NCI-H1694 treated with DMSO at 0.1 percent for 48 hours (cell line): ENCODE measurements at places on chromosomes 7 and 10.

DNA sequence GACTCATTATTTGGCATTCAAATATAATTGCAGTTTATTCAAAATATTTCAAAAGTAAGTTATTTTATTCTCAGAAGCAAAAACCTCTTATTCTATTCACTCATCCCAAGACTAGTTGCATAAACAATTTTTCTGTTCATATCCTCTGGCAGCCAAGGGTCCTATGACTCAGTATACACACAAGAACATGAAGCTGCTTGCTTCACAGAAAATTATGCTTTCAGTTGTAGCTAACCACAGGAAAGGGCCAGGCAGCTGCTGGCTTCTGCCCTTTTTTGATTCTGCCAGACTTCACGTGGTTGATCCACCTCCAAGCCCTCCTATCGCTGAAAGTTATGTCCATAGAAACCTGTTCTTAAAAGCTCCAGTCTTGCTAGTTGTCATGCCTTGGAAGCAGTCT is 108.8 kb downstream of the ABCA13 start:
- DNase-seq: no peak

DNA sequence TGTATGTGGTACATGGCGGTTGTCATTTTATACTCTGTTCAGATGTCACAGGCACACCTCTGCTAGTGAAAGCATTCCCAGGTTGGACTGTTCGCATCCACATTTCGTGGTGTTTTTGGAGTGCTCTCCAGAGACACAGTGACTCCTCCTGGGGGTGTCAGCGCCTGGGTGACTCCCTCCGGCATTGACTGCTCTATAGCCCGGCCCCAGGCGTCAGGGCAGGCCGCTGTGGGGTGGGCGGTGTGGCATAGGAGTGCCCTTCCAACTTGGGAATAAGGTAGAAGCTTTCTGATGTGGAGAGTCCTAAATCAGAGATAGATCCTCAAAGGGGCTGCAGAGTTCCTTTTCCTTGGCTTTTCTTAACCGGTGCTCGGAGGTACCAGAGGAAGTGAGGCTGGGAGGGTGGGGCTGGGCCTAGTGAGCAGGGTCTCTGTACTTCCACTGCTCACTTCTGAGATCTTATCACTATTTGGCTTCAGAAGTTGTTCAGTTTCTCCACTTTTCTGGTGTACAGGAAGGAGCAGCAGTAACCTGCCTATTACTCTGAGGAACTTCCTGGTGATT is 32.3 kb downstream of the CCNY start:
- DNase-seq: no peak

DNA sequence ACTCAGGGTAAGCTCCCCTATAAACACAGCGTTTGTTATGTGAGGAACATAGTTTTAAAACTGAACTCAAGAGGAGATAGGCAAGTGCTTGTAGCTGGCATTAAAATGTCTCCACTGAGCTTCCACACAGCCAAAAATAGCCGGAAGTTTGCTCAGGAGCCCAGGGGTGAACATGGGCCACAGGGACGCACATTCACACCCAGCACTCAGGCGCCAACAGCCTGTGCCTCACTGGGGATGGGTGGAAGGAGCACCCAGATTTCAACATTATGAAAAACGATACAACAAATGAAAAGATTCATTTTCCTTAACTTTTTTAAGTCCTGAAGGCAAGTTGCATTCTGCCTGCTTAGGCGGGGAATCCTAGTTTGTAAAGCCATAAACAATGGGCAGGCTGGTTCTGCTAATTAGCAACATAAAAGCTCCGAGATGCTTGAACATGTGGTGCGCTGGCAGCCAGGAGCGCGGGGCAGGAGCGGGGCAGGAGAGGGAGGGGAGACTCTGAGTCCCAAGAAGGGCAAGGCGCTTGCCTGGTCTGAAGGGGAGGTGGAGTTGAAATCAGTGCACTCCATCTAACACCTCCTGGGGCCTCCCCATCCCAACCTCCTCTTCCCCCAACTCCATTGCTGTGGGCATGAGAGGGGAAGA is 235.9 kb downstream of the COBL start:
- DNase-seq: peak; percentile 72

DNA sequence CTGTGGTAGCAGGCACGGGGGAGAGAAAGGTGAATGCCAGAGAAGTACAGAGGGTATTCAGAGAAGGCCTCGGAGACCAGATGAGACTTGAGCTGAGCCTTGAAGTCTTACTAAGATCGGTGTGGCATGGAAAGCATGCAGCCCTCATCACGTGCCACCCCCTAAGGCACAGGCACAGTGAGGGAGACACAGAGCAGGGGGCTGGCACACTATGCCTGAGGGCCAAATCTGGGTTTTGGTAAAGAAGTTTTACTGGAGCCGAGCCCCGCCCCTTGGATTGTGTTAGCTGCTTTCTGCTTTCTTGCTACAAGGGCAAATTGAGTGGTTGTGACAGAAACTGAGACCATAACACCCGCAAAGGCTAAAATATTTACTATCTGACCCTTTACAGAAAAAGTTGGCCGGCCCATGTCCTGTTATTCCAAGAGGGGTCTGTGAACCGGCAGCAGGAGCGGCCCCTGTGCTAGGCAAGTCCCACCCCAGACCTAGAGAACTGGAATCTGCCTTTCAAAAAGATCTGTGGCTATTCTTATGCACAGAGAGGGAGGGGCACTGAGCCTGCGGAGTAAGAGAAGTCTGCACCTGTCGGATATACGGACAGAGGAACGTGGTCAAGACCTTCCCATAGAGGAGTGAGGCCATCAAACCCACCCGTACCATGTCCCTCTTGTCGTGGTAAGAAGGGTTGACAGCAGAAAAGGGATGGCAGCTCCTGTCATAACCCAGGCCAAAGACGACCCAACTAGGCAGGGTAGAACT is 109.3 kb upstream of the RHEB start:
- no peak for DNase-seq

DNA sequence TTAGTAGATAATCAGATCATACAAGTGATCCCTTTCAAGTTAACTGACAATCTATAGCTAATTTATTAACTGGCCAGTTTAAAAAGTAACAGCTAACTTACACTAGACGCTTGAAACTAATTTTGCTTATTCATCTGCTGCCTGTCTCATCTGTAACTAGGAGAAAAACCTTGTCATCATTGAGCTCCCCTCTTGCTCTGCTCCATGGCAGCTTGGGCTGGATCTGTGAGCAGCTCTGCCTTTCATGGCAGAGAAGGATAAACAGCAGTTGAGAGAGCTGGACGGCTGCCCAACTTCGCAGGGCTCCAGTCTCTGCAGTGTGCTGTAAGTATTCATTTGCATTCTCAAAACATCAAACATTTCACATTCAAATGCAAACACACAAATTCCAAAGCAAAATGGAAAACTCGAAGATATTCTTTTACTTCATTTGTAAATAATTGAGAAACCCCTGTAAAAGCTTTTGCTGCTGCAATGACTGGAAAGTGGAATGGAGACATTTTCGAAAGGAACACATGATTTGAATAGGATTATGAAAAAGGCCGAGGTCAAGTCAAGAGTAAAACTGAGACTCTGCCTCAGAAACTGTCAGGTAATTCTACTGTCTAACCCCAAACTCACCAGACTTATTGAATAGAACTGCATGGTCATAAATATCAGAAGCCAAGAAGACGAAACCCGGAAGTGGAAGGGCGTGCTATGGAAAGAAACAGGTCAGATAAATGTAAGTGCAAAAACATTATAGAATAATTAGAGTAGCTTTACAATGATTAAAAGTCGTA is 17.6 kb downstream of the SLC35B4 start:
- peak; percentile 81 for DNase-seq

DNA sequence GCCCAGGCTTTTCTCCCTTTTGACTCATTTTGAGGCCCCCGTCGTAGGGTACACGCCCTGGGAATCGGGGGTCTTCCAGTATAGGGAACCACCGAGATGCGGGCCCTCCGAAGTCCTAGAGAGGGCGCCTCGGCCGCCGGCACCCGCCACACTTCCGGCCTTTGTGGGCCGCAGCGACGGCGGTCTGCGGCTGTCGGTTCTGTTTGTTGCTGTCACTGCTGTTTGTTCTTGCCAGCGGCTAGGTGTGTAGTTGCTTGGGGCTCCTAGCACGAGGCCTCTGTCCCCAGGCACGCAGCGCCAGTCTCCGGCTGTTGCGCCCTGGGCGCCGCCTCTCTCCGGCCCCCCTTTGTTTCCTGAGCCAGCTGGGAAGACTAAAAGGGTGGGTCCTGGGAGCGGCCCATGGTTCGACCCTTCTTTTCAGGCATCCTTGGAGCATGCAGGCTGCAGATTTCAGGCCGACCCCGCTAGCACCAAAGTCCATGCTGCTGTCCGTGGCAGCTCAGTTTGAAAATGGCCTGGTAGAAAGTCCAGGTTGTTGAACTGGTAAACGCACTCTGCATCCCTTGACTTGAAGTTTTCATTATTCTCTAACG is 17.8 kb upstream of the ZKSCAN1 start:
- no peak for DNase-seq

GRCh38 chr7:24135003-24135817 is 148.8 kb upstream of the NPY start:
- DNase-seq: no peak

DNA sequence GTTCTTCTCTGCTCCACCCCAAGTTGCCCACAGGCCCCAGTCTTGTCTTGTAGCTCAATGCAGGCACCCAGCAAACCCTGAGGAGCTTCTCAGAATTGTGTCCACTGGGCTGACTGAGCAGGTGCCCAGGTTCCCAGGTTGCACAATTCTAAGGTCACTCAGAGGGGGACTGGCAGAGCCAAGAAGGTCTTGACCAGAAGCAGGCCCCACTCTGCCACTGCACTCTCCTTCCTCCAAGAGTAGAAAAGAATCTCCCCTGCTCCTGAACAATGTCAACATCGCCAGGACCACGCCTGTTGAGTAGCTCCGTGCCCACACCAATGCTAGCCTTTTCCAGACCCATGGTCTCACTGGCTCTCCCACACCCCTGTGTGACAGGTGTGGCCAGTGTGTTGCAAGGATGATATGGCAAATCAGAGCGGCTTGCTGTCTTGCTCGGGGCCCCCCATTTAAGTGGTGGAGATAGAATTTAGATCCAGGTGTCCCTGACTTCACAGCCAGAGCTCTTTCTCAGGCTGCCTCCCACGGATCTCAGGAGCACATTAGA is 577 bp downstream of the LRRC18 start:
- DNase-seq: no peak

GRCh38 chr7:70210936-70211310 is 612.6 kb downstream of the AUTS2 start:
- DNase-seq: no peak

GRCh38 chr10:29255104-29255503 is 33.8 kb upstream of the LYZL1 start:
- DNase-seq: no peak

GRCh38 chr7:87628780-87629569 is 777 bp downstream of the RUNDC3B start:
- DNase-seq: no peak

DNA sequence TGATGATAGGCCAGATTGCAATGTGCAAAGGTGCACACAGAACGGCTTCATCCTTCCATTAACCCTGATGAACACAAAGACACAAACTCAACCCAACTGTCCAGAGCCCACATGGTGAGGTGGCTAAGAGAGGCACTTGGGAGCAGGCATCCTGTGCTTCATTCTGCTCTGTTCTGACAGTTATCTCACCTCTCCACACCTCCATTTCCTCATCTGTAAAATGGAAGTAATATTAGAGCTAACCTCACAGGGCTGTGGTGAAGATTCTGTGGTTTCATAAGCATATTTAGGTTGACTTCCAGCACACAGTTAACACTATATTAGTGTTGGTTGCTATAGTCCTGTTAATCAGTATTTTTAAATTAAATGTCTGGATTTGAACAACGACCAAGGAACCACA is 126.3 kb downstream of the TAX1BP1 start:
- DNase-seq: no peak

- no peak for DNase-seq
Measured at GRCh38 chr10:58473976-58474375, 38.7 kb upstream of the BICC1 start.
